Ascending aorta (tissue), 2 donors: ENCODE measurements at places on chromosomes 2 and 18. TPM values are rescaled to one million over a fixed set of nuclear protein-coding genes. Genes with fewer than 3 reads are reported as not detected.

DNA sequence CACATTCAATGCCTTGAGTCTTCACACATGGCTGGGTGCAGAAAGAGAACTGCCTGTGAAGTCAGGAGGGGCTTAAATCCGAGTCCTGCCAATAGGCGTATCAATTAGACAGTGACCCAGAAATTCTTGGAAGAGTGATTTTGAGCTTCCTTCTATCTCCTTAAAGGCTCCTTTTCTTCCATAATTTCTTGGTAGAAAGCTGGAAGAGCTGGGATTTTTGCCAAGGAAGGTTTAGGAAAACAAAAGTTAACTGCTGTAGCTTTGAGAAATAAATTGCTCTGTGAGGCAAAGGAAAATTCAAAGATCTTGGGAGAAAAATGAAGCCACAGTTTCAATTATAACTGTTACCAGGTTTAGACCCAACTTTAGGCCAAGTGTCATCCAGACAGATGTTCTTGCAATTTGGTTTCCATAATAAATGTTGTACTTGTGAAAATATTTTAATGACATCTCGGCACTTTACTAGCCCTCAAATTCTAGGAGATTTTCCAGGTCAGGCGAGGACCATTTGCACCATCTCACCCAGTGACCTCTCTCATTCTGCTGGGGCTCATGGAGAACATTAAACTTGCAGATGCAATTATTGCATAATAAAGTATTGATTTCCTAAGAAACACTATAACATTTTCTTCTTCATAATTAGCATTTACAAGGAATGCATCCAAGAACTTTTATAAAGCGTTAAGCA lies 329.7 kb upstream of the MEIS1 start:
- DNase-seq = no peak

GRCh38 chr2:219272356-219272755 lies 6.8 kb upstream of the DNAJB2 start:
- DNase-seq = no peak

GRCh38 chr2:80893711-80894110 lies 589.2 kb upstream of the LRRTM1 start:
- no peak for DNase-seq

The KCNJ3 gene
- 1.5 TPM for total RNA-seq

DNA sequence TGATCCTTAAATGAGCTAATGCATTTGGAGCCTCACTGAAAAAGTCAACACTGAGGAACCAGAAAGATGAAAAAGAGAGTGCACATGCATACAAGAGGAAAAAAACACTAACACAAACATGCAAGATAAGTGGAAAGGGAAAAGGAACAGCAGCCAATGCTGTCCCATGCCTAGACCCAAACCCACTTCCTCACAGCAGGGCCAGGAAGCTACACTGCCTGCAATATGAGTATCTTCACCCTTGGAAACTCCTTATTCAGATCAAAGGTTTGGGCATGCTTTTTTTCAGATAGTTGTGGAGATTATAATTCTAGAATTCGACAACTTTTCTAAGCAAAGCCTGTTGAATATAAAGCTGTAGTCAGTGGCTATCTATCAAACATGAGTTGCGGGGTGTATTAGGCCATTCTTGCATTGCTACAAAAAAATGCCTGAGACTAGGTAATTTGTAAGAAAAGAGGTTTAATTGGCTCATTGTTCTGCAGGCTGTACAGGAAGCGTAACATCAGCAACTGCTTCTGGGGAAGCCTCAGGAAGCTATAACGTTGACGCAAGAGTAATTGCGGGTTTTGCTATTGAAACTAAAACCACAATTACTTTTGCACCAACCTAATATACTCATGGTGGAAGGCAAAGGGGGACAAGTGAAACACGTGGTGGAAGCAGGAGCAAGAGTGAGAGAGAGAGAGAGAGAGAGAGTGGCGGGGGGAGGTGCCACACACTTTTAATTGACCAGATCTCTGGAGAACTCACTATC lies 138.2 kb downstream of the MBD2 start:
- DNase-seq = no peak

The HOXD8 gene
- total RNA-seq = 19.8 TPM

DNA sequence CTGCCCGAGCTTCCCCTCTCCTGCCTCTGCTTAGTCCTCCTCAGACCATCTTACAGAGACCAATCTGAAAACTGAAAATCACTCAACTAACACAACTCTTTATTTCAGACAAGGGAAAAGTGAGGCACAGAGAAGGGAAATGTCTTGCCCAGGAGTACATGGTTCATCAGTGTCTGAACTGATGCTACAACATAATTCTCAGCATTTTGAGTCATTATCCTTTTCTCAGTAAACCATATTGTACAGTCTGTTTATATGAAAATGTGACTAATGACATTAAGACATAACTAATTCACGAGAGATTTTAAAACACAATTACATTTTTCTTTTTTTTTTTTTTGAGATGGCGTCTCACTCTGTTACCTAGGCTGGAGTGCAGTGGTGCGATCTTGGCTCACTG lies 62.7 kb downstream of the ITSN2 start:
- no peak for DNase-seq

GRCh38 chr18:45373286-45373880 lies 241.9 kb upstream of the SLC14A2 start:
- DNase-seq = no peak

- DNase-seq = no peak
Measured at GRCh38 chr2:158529379-158530259, 72.9 kb downstream of the PKP4 start.

The GYPC gene
- 94.7 TPM for total RNA-seq
